ENCODE measurements at places on chromosomes 16 and 17.

GRCh38 chr17:15194859-15195277 is 70.3 kb downstream of the PMP22 start:
- DNase-seq, result no peak

DNA sequence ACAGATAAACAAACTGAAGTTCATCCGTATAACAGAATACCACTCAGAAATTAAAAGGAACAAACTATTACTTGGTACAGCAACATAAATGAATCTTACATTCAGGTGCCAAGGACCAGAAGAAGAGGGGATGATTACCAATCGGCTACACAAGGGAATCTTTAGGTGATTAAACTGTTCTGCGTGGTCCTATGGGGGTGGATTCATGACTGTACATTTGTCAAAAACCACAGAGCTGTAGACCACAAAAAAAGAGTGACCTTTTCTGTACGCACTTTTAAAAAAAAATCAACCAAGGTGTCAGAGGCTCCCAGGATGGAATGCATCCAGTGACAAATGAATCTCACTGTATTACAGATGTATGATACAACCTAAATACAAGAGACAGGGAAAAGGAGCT is 110.8 kb downstream of the CDYL2 start:
- no peak for DNase-seq

DNA sequence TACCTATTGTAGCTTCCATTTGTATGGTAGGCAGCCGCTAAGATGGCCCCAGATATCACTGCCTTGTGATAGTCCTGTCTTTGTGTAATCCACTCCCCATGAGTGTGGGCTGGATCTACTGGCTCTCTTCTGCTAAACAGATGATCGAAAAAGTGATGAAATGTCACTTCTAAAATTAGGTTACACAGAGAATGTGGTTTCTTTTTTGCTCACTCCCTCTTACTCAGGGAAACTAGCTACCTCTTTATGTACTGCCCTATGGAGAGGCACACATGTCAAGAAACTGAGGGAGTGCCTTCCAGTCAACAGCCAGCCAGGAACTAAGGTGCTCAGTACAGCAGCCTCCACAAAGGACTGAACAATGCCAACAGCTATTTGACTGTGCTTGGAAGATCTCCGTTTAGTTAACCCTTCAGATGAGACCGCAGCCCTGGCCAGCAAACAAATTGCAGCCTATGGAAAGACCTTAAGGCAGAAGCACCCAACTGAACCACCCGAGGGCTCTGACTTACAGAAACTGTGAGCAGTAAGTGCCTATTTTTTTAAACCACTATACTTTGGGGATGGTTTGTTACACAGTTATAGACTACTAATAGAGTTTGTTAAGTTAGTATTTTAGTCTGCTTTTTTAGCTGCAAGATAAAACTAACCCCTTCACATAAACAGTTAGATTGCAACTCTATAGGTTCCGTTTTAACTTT is 113.2 kb upstream of the MAF start:
- DNase-seq, result no peak

DNA sequence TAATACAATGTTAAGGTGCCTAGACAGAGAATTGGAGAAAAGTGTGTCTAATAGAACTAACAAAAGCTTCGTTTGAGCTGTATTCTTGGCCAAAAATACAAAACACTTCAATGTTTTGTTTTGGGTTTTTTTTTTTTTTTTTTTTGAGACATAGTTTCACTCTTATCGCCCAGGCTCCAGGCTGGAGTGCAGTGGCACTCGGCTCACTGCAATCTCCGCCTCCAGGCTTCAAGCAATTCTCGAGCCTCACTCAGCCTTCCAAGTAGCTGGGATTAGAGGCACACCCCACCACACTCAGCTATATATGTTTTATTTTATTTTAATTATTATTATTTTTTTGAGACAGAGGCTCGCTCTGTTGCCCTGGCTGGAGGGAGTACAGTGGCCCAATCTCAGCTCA is 38.3 kb upstream of the CARMIL2 start:
- no peak for DNase-seq

GRCh38 chr17:2856727-2857126 is 60.5 kb downstream of the RAP1GAP2 start:
- DNase-seq, result no peak

DNA sequence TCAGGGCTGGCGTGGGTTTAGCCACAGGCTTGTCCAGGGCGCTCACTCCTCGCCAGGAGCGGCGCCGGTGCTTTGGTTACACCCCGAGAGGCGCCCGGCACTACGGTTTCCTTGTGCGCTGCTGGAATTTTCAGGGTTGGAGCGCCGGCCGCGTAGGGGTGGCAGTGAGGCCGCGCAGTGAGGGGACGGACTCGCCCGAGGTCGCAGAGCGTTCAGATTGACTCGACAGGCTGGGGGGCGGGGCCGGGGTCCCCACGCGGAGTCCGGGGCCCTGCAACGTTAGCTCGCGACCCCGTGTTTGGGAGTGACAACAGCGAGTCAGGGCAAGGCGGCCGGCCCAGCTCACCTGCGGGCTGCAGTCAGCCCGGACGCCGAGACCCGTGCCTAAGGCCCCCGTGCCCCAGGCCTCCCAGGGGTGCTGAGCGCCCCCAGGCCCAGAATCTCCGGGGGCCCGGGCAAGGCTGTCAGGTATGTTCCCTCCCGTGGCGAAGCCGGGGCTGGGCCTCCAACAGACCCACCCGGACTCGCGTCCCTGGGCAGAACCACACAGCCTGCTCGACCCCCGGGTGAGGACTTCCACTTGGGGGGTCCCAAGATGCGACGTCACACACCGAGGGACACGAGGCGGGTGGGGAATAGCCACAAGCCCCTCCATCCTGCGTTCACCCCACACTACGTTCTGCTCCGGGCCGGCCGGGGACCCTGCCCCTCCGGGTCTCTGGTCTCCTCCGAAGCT is 1.3 kb upstream of the ACTG1 start:
- peak; percentile 73 for DNase-seq

DNA sequence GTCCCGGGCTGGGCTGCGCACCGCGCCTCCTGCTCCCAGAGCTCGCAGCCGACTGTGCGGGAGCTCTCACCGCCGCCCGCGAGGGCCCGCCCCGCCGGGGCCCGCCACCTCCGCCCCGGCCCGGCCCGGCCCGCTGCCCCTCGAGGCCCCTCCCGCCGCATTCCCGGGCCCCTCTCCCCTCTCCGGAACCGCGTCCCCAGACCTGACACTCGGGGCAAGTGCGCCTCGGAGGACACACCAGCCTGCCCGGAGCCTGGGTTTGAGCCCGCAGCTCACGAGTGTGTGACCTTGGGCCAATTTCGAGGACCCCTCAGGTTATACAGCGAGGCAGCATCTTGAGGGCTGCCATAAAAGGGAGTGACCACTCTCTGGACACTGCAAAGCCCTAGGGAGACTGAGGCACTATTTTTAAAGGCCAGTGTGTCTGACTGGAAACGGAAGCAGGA is 2.0 kb upstream of the GRIN2C start:
- no peak for DNase-seq

DNA sequence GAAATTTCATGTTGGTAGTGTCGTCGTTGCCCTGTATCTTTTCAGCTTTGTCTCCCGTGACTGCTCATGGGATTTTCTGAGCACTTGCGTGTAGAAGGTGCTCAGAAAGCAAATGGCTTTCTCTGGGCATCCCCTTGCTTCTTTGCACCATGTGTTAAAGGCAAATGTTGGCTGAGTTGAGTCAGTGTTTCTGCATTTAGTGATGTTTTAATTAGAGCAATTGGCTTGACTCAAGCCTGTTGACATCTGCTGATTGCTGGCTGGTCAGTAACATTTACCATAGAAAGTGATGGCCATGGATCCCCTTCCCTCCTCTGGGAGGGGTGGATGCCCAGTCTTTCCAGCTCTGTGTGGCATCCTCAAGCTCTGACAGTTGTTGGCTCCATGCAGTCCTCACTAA is 187.2 kb upstream of the MPHOSPH6 start:
- no peak for DNase-seq

DNA sequence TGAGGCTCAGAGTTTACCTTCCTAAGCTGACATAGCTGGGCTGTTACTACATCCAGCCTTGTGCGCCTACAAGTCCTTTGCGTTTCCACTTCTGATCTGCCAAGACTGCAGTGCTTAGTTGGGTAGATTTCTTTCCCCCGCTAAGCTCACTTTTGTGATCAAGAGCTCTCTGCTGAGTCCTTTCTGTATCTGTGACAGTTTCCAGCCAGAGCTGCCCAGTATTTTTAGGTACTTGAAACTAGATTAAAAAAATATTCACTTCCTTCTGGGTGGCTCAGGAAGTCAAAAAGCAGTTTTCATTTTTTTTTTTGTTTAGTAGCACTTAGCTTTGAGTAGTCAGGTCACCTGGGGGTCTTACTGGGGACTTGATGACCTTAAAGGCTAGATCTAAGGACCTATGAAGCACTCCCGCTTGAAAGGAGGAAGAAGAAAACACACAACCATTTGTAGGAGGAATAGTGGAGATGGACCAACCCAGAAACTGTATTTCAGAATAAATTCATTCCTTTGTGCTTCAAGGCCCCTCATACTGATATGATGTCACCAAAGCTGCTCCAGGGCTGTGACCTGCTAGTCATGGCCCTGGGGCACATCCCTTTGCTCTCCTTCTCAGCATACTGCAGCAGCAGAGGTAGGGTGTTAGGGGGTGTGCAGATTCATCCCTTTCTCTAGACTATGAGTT is 75.6 kb upstream of the HNF1B start:
- no peak for DNase-seq

DNA sequence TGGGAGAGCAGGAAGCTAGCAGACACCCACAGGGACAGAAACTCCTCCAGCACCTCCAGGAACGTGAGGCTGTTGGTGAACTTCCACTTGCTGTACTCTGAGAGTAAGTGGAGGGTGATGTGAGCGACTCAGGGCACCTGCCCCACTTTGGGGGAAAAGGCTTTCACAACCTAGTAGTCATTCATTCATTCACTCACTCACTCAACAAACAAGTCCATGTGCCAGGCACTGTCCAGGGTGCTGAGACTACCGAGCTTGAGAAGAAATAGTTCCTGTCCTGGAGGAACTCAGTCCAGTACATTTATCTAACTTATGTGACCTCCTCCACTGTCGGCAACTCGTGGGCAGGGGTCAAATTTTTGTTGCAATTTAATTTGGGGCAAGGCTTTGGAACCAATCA is 26.6 kb downstream of the LGALS9 start:
- no peak for DNase-seq

- no peak for DNase-seq
Measured at GRCh38 chr16:47947723-47948122, 208.1 kb downstream of the ABCC12 start.

DNA sequence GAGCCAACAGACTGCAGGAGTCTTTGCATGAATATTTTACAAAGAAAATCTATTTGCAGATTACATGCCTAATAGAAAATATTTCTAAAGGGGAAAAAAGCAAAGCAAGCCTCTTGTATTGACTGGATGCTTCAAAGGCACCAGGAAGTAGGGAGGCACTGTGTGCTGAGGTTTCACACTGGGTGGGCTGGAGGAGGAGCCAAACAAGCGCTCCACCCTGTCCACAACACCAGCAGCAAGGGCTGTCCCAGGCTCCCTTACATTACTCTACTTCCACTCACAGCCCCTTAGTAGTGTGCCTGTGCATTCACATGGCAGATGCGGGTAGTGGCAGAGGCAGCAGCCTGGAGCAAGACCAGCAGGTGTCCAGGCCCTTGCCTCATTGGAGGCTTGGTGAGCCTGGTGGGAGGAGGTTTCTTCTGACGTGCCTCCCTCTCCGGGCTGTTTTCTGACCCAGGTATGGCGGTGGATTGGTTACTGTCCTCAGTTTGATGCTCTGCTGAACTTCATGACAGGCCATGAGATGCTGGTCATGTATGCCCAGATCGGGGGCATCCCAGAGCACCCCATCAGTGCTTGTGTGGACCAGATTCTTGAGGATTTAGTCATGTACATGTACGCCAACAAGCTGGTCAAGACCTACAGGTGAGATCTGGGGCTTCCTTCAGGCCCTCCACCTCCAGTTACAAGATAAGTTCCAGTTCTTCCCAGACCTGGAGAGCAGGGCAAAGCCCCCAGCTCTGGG is 7.0 kb upstream of the CCNF start:
- DNase-seq, result no peak

GRCh38 chr16:72963533-72964315 is 84.2 kb downstream of the ZFHX3 start:
- peak; percentile 21 for DNase-seq

GRCh38 chr17:14616528-14616927 is 315.6 kb downstream of the HS3ST3B1 start:
- DNase-seq, result no peak

- DNase-seq, result no peak
Measured at GRCh38 chr16:55349867-55350266, 25.9 kb downstream of the IRX6 start.

GRCh38 chr16:81201267-81201666 is 37.2 kb upstream of the BCO1 start:
- no peak for DNase-seq
